NCI-H748 treated with DMSO at 0.1 percent for 48 hours (cell line): ENCODE measurements at places on chromosomes 3 and 15.

DNA sequence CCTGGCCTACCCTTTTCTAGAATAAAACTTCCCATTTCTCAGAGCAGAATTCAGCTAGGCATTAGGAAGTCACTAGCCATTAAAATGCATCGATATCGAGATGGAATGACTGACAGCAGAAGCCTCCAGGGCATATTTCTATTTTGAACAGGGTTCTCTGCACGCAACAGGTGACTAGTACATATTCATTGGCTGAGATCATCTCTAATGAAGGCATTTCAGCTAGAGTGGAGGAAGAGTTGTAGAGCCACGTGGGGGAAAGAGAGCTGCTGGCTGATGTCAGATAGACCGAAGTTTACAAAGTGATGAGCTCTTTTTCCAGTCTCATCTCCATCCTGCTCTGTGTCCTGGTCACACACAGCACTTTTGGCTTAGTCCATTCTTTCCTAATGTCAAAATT, 7.5 kb downstream of the TMEM40 start:
- DNase-seq: no peak

DNA sequence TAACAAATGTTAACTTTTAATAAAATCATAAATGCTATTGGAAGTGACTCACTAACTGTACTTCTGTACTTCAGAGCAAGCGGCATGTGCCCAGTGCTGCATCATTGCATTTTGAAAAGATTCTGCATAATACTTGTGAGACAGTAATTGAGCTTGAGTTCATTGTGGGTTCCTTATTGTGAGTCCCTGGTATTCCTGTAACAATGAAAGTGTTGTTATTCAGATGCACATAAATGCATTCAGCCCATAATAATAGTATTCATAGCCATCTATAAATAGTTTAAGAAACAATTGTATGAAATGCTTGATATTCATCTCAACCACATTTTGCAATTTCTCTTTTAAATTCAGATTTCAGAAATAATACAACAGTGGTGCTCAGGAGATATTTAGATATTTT, 976.4 kb downstream of the CADM2 start:
- no peak for DNase-seq

- no peak for DNase-seq
Measured at GRCh38 chr3:32140943-32141342, 34.5 kb downstream of the GPD1L start.

DNA sequence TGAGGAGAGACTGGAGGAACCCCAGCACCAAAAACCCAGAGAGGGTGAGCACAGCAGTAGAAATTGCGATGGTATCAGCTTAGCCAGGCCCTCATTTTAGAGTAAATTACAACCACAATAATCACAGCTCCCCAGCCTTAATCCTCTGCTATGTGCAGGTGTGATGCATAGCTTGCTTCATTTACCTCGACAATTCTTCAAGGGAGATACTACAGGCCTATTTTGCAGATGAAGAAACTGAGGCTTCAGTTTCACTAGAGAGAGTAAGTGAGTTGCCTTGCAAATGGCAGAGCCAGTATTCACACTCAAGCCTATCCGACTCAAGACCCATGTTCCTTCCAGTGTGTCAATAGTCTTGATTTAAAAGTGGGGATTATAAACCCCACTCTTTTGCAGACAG, 33.4 kb downstream of the LSM3 start:
- DNase-seq: no peak

DNA sequence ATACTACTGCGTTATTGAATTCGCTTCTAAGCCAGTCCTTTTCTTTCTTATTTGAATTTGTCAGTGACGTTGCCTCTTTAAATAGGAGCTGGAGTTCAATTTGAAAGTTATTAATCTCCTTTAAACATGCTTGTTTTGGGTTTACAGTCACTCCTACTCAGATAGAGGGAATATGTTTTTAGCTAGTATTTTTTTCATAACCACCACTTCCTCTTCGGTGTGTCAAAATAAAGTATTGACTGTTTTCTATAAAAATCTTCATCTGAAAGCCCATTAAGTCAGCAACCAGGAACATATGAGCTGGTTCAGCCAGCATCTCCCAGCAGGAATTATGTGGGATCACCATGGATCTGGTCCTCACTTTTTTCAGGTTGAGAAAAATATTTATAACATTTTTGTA, 772.9 kb downstream of the DIPK2A start:
- no peak for DNase-seq

DNA sequence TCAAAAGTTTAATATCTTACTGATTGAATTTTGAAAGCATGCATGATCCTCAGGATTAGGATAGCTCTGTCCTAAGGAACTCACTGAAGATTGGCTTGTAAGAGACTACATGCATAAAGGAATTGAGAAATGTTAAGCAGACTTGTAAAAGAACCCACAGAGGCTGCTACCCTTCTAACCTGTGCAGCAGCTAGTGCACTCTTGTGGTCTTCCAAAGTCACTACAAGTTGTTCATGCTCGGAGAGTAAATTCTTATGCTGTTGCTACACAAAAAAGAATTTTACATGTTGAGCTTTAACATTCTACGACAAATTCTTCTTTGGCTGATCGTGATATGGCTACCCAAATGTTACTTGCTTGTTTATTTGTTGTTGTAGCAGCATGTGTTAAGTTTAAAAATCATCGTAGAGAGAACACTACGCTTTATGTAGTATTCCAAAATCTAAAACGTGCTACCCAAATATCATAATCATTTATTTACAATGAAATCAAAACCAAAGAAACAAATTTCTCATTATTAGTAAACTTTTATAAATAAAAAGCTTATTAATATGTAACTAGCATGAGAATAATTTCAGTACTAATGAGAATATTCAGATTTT, 55.0 kb downstream of the GOLIM4 start:
- peak; percentile 2 for DNase-seq

DNA sequence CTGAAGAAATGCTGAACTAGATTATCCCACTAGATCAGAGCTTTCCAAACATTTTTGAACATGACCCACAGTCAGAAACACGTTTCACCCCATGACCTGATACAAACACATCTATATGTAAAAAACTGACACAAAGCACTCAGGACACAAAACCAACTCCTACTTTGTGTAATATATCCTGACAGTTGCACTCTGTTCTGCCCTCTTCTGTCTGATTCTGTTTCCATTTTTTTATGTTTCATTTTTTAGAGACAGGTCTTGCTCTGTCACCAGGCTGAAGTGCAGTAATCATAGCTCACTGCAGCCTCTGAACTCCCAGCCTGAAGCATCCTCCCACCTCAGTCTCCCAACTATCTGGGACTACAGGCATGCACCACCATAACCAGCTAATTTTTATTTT, 15.8 kb upstream of the RFTN1 start:
- no peak for DNase-seq

- DNase-seq: no peak
Measured at GRCh38 chr3:52237006-52237656, 1.8 kb downstream of the TWF2 start.

DNA sequence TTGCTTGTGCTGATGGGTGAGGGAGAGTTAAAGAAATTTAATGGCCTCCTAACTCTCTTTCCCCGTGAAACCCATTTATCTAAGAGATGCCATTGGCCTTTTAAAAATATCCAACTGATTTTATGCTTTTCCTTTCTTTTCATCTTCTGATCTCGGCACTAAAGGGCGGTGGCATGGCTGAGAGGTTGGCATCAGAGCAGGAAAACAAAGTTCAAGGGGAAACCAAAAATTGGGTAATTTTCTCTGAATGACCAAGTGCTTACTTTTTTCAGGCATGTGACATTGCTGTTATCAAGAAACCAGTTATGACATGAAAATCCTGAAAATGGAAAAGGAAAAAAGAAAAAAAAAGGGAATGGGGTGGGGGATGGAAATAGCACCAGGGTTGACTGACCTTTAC, 3.2 kb downstream of the CGNL1 start:
- no peak for DNase-seq

DNA sequence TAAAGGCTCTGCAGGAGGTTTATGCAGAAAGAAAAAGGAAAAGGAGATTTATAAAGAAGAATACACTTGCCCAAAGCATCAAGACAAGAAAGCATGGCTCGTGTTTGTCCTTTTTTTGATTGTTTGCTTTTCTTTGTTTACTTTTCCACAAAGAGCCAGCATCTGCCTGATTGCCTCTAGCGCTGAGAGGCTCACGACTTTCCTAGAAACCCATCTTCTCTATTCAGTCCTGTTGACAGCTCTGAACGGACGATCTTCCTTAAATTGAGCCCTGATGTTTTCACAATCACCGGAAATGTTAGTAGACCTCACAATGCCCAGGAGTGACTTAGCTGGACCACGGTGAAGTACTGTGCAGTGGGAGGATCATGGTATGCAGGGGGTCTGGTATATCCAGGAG, 12.4 kb downstream of the GP5 start:
- no peak for DNase-seq

- DNase-seq: no peak
Measured at GRCh38 chr3:141326626-141327025, 41.7 kb upstream of the ZBTB38 start.

DNA sequence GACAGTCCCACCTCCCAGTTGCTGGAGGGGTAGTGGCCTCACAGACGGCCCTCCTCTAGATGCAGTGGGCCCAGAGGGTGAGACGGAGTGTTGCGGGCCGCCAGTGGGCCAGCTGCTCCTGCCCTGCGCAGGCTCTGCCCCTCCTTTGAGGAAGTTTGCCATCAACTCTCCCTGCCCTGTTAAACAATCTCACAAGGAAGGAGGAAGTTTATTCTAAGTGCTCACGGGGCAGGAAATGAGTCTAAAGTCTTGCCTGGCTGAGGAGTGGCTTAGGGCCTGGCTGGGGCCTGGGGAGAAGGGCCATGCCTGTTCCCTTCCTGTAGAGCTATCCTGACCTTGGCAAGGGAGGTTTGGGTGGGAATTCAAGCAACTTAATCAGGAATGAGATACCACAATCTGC, at the start of gene FAM3D:
FAM3D (minus strand) TSS at position 92 of the 400 bp plus-strand sequence. CDS start 11,211 bp downstream, outside the sequence.
- no peak for DNase-seq

GRCh38 chr3:166877971-166878370, 502.1 kb downstream of the ZBBX start:
- no peak for DNase-seq

DNA sequence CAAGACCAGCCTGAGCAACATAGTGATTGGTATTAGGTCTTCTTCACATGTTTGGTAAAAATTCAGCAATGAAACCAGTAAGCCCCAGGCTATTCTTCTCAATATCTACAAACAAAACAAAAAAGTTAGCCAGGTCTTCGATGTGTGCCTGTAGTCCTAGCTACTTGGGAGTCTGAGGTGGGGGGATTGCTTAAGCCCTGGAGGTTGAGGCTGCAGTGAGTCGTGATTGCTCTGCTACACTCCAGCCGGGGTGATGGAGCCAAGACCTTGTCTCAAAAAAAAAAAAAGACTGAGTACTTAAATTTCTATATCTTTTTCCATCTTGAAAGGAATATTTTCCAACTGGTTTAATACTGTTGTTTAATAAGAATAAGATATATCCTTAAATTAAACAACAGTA, 106.8 kb downstream of the MBNL1 start:
- no peak for DNase-seq

DNA sequence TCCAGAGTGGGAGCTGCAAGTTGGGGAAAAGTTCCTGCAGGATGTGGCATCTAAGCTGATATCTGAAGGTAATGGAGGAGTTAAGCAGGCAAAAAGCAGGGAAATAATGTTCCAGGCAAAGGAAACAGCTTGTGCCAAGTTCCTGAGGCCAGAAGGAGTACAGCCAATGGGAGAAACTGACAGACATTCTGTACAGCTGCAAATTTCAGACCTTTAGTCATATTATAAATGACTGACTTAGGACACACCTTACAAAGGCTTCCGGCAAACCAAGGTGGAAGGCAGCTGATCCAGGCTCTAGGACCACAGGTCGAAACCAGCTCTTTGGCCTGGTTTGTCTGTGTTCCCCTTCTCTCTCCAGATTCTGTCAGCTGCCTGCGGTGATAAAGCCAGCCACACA, 9.3 kb downstream of the WWTR1 start:
- DNase-seq: no peak

- no peak for DNase-seq
Measured at GRCh38 chr15:48121849-48122248, 1.1 kb downstream of the SLC24A5 start.

DNA sequence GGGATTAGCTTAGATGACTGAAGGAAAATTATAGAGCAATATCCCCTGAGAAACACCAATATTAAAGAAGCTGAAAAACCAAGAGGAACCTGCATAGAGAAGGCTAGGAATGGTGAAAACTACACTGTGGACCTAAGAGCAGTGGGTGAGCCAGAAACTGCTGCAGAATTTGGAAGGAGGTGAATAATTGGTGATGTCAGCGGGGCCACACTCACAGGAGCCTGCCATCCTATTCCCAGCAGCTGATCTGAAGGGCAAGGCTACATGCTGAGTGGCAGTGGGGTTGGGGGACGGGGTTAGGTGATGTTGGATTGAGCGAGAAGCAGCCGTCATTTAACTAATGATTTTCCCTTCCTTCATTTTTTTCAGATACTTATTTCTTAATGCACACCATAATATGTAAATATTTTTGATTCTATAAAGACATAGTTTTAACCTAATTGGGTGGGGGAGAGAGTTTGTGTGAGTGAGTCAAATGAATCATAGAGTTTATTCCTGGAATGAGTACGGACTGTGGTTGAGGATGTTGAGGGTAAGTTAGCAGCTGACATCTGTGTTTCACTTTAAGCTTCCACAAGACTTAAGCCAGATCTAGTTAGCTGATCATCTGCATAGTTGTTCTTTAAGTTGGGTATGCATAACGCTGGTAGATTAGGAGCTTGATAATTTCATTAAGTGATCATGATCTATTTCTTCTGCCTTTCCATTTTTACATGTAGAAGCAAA, 222.8 kb downstream of the PTPRG start:
- no peak for DNase-seq

DNA sequence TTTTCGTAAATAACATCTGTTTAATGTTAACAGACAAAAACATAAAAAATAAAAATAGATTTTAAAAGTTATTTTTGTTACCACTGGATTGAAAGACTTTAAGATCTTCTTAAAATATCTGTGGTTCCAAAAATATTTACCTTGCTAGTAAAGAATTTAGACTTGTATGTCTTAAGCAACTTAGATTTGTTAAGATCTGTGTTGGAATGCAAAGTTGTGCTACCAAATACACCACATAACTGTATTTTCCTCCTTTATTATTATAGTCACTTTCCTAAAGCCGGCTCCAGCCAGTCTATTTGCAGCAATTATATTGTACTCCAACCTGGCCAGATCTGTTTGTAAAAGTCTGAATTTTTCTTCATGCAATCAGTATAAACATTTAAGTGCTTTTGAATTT, 63.7 kb downstream of the SPRED1 start:
- DNase-seq: no peak

- no peak for DNase-seq
Measured at GRCh38 chr3:12246497-12247163, 42.2 kb upstream of the PPARG start.

DNA sequence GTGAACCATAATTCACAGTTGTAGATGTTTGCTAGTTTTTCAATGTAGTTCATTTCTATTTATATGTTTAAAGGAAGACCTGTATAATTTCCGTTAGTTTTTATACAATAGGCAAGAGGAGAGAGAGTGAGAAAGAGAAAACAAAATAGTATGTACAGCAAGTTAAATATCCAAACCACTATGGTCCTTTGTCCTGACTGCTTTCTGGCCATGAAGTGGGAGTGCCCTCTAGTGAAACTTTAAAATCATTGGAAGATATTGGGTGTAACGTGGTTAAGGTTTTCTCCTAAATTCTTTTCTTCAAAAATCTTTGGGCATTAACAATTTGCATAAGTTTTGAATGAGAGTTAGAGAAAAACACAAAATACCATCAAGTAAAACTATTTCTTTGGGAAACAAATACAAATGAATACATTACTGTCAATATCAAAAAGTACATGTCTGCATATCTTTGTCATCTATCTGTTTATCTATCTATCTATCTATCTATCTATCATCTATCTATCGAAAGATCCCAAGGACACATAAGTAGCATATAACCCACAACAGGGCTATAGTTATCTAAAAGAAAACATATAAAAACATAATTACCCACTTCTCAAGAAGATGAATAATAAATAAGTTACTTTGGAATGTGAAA, 534.6 kb upstream of the ATP11B start:
- peak; percentile 38 for DNase-seq
